Stimulated activated CD4-positive, alpha-beta T cell treated with anti-CD3 and anti-CD28 coated beads, Interleukin-4, amount 100 ng/mL, for 1 hour (primary cell): ENCODE measurements at places on chromosomes 13 and 19.

DNA sequence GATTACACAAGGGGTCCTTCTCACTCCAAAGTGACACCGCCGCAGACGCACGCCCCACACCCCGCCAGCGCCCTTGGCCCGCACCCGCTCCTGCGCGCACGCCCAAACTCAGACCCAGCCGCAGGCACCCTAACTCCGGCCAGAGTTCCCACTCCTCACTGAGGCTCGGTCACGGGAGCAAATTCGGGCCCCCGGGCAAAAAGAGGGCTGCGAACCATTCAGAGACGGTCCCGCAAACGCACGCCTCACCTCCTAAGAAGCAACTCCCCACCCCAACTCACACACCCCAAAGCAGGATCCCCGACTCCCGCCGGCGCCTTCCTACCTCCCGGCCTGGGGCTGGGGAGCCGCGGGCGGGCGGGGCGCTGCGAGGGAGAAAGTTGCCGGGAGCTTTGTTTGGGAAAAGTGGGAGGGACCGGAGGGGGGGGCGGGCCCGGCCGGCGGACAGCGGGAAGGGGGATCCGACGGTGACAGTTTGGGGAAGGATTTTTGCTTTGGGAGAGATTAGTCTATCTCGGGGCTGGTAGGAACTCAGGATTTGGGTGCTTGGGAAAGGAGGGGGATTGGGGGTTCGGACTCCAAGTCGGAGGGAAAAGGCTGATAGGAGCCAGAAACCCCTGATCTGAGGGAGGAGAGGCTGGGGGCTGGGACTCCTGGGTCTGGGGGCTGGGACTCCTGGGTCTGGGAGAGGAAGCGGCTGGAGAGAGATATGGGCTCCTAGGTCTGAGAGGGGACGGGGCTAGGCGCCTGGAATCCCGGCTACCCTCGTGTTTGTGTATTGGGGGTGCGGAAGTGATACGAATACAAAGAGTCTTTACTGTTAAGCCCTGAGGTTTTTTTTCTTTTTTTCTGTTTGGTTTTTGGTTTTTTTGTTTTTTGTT, at the start of gene TEAD2:
TEAD2 (minus strand) TSS at position 369 of the 881 bp plus-strand sequence. CDS start 2,341 bp downstream, outside the sequence.
- peak; percentile 23 for DNase-seq

DNA sequence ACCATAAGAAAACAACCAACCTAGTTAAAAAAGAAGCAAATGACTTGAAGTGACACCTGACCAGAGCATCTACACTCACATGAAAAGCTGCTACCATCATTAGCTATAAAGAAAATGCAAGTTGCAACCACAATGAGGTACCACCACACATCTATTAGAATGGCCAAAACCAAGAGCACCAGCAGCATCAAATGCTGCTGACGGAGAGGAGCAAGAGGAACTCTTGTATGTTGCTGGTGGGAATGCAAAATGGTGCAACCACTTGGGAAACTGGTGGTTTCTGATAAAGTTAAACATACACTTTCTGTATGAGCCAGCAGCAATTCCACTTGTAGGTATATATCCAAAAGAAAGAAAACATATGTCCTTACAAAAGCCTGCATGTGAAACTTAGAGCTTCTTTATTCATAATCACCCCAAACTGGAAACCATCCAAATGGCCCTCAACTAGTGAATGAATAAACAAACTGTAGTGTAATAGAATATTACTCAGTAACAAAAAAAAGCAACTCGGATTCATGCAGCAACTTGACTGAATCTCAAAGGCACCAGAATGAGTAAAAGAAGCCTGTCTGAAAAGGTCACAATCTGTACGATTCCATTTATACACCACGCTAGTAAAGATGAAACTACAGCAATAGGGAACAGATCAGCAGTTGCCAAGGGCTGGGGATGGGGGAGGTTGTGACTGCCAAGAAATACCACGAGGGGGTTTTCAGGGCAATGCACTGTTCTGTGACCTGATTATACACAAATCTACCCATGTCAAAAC, 60.9 kb upstream of the RANBP3 start:
- no peak for DNase-seq

DNA sequence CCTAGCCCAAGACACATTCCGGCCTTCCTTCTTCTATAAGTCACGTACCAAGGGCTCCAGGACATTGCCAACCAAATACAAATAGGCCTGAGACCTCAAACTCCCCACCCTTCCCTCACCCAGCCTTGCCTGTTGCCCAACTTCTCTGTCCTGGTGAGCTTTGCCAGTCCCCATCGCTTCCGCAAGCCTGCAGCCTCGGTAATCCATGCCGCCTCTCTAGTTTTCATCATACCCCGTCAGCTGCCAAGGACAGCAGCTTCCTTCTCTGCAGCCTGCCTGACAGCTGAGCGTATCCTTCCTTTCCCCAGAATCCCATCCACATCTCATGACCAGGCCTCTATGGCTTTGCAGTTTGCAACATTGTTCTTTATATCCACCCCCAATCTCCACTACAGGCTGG, 36.6 kb upstream of the POMP start:
- DNase-seq = no peak

DNA sequence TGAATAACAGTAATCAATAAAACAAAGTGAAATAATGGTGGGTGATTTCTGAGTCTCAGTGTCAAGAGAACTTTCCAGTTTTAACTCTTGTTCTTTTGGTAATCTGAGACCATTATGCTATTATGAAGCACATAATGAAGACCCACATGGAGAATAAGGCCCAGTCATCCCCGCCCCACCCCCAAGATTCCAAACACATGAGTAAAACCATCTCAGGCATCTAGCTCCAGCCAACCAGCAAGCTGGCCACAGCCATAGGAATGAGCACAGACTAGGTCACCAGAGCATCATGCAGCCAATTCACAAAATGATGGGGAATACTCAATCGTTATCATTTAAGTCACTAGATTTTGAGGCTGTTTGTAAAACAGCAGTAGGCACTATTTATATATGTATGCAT, 1769.0 kb upstream of the PCDH20 start:
- DNase-seq = no peak

DNA sequence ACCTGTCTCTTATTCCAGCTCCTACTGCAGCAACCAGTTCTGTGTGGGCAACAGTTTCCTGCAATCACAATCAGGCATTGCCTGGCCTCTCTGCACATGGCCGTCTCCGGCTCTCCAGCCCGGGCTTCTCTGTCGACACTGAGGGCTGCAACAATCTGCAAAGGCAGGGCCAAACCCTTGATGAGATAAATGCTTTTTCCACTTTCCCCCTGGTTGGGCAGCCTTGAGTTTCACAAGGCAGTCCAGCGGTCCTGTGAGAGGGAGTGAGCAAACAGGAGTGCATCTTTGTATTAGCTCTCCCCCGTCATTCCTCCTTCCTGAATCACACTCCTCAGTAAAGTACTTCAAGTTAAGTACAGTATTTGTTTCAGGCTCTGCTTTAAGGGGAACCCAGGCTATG, 40.7 kb upstream of the VWA8 start:
- no peak for DNase-seq

DNA sequence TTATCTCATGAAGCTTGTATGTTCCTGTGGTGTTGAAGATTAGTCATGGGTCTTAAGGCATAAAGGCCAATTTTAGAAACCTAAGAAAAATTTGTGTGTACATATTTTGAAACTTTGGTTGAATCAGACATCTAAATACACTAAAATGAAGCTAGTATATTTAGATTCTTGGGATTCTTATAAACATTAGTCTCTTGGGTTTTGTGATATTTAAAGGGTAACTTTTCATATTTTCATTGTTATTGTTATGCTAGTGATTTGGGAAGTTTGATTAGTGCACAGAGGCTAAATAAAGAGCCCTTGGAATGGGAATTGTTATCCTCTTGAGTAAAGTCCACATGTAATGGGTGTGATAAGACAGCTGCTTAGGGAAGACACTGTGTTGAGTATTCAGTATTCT, 24.5 kb downstream of the UBA2 start:
- DNase-seq = no peak

DNA sequence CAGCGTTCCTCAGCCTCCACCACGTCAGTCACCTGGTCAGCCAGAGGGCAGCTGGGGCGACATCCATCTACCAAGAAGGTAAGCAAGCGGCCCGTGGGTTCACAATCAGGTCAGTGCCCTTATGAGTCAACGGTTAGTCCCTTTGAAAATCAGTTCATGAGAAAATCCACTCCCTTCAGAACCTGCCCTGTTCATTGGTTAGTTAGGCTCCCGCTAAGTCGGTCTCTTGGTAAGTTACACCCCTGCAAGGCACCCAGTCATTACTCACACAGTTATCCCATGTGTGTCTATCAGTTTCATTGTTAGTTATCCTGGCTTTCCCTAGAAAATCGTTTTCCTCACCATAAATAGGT, 564 bp downstream of the SIGLECL1 start:
- DNase-seq = no peak

DNA sequence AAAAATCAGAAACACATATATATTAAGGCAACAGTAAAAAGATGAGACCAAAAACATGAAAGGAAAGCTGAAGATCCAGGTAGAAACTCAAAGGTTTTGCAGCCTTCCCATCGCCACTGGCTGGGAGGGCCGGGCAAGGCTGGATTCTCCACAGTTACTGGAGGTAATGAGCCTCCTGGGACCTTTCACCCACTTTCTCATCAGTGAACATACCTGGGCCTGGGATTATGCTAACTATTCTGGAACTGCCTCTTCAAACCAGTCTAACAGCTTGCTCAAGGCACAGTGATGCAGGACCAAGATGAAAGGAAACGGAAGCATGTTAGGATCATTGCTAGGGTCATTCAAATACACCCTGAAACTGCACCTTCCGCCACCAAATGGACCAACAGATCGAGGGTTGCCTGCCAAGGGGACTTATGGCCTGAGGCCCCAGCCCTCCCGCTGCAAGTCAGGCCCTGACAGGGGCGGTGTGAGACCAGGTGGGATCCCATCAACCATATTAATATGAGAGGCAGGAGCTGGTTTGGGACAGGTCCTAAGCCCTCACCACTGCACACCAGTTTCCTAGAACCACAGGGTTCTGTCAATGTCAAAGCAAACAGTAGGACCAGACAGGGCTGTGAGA, 28.4 kb upstream of the ATP12A start:
- no peak for DNase-seq

DNA sequence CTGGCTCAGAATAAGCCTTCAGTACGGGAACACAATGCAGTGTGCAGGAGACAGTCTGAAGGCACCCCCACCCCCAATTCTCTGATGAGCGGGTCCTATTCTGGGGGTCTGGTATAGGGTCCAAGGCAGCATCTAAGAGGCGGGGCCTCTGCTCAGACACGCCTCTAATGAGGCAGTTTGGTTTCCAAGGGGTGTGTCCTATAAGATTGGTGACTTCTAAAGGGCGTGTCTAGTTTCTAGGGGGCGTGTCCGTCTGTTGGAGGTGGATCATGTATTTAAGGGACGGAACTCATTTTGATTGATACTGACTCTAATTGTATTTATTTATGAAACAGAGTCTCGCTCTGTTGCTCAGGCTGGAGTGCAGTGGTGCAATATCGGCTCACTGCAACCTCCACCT, 8.7 kb downstream of the FIZ1 start:
- DNase-seq = no peak

- peak; percentile 5 for DNase-seq
These were observed 255.1 kb upstream of the SOX21 start for GRCh38 chr13:94967183-94968039.

GRCh38 chr19:32550666-32551065, 30.3 kb upstream of the PDCD5 start:
- no peak for DNase-seq

GRCh38 chr13:100273552-100273951, 184.7 kb downstream of the PCCA start:
- DNase-seq = no peak

GRCh38 chr13:84439108-84439507, 556.8 kb upstream of the SLITRK1 start:
- DNase-seq = no peak

DNA sequence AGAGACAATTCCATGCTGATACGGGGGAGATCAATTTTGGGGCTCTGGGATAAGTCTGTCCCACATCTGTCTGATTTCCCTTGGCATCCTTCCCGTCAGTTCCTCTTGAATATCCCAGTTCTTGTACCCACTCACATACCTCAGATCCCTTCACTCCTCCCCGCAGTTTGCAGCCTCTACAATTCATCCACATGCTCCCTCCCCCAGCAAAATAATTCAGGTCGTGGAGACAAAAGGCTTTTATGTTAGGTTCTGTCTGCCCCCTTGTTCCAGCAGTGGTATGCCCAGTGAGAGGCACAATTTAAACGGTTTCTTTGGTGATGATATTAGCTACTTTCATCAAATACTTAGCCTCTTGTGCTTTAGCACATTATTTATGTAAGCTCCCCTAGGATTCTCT, 9.6 kb downstream of the RPS16 start:
- DNase-seq = no peak

GRCh38 chr19:682678-683320, 6.6 kb downstream of the FSTL3 start:
- no peak for DNase-seq

DNA sequence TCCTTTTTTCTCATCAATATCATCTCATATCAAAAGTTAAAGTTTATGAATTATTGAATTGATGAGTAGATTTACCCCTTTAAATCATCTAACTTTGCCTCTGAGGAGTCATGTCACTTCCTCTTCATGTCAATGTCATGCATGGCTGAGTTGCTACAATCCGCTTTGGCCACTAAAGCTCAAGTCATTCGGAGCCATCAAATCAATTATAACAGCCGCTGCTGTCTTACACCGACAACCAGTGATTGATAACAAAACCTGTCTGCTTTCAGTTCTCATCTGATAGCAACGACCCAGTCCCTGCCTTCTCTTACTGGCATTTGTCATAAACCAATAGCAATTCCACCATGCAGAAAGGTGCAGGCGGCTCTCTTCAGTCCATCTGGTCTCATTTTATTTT, 429.3 kb downstream of the DIAPH3 start:
- DNase-seq = no peak

- no peak for DNase-seq
These were observed 13.8 kb downstream of the DEDD2 start for GRCh38 chr19:42203700-42204099.

DNA sequence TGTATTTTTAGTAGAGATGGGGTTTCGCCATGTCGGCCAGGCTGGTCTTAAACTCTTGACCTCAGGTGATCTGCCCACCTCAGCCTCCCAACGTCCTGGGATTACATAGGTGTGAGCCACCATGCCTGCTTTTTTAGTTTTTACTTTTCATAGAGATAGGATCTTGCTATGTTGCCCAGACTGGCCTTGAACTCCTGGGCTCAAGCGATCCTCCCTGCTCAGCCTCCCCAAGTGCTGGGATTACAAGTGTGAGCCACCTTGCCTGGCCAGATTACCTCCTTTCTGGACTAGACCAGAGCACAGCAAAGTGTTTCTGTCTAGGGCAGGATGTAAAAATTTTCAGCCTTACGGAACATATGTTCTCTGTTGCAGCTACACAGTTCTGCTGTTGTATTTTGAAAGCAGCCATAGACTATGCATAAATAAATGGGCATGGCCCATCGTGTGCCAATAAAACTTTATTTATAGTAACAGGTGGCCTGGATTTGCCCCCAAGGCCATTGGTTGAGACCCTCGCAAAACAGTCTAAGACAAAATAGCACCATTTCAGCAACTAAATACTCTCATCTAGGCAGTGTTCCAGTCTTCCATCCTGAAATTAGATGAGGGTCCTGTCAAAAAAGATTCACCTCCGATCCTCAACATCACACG, 36.0 kb downstream of the GNG7 start:
- DNase-seq = no peak

- no peak for DNase-seq
These were observed 17.8 kb downstream of the KCTD15 start for GRCh38 chr19:33814181-33815165.

GRCh38 chr13:101875091-101875490, 422.6 kb downstream of the ITGBL1 start:
- DNase-seq = no peak
